Kidney (tissue), 22 donors: ENCODE measurements at places on chromosomes 1 and 21. TPM values are rescaled to one million over a fixed set of nuclear protein-coding genes. Genes with fewer than 3 reads are reported as not detected.

Gene TNFRSF9
- 0.54 TPM for total RNA-seq

DNA sequence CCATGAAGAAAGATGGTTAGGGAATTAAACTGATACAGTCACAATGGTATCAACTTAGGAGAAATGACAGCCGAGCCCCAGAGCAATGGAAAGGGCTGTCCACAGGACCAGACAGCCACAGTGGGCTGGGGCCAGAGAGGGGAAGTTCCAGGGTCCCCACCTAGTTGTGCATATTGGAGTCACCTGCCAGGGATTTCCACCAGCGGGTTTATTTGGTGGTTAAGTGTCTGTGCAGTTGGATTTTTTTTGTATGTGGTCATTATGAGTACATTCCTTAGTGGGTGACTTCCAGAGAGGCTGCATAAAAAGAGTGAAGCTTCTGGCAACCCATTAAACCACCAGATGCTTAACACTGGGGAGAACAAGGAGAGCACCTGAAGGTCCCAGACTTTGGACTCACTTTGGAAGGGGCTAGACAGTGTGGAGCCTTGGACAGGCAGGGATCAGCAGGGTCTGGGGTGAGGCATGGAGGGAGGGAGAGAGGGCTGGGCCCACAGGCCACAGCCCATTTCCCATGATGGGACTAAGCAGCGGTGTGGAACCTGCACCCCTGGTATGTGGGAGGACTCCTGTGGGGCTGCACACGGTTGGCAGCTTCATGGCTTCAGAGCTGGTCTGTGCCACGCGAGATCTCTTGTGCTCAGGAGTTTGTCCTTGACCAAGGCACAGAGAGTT is 7.8 kb upstream of the PTTG1IP start:
- DNase-seq, result peak; percentile 62

Gene VSIG8
- total RNA-seq, result not detected

GRCh38 chr21:39670701-39671100 is 58.0 kb downstream of the B3GALT5 start:
- DNase-seq, result no peak

DNA sequence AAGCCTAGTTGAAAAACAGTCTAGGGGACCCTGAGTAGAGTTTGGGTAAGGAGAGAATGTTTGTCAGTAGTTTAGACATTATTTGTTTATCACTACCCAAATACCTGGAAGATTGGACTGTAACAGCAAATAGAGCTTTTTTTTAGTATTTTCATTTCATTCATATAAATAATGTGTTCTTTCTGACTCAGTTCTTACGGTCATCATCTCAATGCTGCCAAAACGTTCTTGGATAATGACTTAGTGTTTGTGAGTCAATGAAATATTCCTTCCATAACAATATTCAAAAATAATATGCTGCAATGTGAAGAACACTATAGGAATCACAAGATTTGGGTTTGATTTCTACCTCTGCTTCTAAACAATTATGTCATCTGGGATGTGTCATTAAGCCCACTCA is 400.0 kb upstream of the PKN2 start:
- no peak for DNase-seq

Gene RGS13
- 2.1 TPM for total RNA-seq

Gene BARHL2
- not detected for total RNA-seq

GRCh38 chr1:18160290-18160942 is 52.8 kb downstream of the IGSF21 start:
- DNase-seq, result no peak

DNA sequence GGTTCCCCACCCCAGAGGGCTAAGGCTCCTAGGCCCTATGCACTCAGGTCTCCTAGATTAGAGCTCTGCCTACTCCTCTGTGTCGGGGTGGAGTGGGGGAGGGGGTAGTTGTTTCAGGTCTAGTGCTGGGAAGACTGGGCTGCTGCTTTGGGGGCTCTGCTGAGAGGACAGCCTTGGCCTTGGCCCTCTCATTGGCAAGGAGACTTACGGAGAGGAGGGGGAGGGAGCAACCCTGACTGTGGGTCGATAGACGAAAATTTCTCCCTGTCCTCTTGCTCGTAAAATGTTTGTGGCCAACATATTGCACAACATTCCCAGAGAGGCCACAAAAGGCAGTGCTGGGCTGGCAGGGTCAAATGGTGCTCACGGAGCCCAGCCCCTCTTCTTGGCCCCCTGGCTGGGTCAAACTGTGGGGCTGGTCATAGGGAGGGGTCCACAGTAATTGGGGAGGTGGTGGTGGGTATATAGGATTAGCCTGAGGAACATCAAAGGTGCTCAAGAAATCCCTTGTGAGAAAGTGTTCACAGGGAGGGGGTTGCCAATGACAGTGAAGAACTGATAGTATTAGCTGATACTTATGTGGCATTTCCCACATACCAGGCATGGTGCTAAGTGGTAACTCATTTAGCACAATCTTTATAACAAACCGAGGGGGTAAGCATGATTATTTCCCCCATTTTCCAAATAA is 8.5 kb upstream of the DMBX1 start:
- no peak for DNase-seq
